ENCODE measurements at places on chromosomes 5 and 9.

DNA sequence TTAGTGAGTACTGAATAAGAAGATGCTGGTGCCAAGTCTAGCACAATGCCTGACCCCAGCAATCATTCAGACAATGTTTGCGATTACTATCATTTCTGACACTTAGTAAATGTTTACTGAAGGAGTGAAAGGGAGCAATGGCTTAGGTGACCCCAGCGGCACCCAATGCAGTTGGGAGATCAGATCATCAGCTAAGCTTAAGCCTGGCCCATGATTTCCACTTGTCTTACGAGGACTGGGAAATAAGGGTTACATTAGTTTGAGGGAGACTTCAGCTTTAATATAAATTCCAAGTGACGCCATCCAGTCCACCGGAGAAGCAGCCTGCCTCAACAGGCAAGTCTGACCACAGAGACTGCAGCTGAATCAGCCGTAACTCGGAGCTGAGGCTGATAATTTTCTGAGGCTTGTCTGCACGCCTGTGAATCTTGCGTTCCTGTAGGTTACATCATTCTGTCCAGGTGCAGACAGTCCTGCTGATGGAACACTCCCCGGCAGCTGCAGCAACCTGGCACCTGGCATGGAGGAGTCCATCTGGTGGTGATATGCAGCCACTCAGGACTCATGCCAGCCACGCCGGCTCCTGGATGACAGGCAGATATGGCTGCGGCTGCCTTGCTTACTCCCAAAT lies 34.9 kb upstream of the FGF1 start:
- DNase-seq, result no peak

DNA sequence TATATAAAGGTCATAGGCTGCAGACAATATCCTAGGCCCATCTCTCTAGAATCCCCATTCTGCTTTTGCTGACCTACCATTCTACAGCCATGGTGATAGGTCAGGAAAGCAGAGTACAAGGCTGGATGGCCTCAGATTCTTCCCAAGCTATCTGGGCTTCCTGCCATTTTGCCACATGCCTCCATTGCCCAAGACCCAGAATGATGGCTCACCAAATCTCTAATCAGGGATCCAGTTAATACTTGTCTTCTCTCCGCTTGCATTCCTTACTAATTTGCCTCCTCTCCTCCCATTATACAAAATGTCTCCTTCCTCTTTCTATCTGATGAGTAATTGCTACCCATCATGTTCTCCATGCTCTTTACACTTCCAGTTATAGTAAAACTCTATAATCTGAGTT lies 22.7 kb upstream of the NDUFS4 start:
- no peak for DNase-seq

DNA sequence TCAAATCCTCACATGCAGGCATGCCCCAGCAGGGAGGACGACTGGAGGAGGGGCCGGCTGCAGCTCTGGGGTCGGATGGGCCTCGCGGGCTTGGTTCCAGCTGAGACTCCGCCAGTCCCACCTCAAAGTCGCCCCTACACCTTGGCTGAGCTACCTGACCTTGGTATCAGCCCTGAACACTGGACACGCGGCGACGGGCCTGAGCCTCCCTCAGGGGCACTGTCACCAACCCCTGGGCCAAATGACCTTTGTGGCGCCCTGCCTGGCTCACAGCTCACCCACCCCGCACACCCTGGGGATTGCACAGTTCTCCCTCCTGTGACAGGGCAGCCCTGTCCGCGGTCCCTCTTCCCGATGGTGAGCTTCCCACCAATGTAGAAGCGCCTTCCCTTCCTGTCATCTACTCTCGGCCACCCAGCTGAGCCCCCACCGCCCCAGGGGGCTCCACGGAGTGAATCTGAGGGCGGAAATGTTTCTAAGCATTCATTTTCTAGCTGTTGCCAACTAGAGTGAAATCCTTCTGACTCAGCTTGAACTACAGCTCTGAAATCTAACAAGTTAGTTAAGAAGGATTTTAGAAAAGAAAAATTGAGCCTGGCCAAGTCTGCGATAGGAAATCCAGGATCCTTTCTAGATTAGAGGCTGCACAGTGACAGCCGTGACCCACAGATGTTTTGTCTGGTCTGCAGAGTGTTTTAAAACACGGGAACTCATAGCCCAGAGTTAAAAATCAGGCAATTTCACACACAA lies 138.9 kb upstream of the PHYKPL start:
- no peak for DNase-seq

DNA sequence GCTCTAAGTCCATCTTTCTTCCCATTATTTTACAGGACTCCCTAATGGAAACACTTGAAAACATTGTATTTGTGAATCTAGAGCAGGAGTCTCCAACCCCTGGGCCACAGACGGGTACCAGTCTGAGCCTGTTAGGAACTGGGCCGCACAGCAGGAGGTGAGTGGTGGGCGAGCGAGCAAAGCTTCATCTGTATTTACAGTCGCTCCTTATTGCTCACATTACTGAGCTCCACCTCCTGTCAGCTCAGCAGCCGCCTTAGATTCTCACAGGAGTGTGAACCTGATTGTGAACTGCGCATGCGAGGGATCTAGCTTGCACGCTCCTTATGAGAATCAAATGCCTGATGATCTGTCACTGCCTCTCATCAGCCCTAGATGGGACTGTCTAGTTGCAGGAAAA lies 111.0 kb downstream of the MED27 start:
- no peak for DNase-seq

- no peak for DNase-seq
Observed at GRCh38 chr5:125776656-125777139, 646.5 kb upstream of the GRAMD2B start.

- DNase-seq, result no peak
Observed at GRCh38 chr9:72955571-72955970, 2.7 kb upstream of the ALDH1A1 start.

GRCh38 chr9:126058011-126058531 lies 268.6 kb upstream of the MVB12B start:
- DNase-seq, result no peak

- peak; percentile 50 for DNase-seq
Observed at GRCh38 chr5:94849821-94850736, 231.6 kb downstream of the SLF1 start.

DNA sequence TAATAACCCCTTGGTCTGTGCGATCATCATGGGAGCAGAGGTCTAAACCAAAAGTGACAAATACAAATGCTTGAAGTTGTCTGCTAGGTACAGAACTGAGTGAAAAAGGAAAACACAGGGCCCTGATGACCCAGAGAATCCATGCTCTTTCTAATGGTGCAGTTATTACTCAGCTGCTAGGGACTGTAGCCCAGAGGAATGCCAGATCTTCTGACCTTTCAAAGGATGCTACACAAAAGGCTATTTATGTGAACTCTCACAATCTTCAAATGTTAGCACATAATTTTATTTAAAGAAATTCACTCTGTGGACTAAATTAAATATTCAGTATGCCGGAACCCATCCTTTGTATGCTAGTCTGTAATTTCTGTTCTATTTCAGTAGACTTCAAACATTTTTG lies 79.9 kb downstream of the PRR16 start:
- DNase-seq, result no peak

DNA sequence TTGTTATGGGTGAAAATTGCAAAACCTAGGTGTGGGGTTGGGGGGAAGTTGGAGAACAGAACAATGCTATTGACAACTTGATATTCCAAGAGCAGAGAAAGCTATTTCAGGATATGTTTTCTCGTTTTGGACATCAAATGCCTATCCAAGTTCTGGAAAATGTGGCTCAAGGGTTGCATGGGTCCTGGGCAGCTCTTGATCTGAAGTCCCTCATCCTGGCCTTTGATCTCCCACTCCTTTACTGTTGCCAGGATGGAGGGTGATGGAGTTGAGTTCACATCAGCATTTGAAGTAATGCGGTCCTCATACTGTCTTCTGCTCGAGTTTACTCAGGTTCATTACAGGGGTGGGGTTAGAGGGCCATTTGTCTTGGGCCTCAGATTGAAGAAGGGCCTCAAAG lies 76.9 kb upstream of the RPS23 start:
- no peak for DNase-seq

DNA sequence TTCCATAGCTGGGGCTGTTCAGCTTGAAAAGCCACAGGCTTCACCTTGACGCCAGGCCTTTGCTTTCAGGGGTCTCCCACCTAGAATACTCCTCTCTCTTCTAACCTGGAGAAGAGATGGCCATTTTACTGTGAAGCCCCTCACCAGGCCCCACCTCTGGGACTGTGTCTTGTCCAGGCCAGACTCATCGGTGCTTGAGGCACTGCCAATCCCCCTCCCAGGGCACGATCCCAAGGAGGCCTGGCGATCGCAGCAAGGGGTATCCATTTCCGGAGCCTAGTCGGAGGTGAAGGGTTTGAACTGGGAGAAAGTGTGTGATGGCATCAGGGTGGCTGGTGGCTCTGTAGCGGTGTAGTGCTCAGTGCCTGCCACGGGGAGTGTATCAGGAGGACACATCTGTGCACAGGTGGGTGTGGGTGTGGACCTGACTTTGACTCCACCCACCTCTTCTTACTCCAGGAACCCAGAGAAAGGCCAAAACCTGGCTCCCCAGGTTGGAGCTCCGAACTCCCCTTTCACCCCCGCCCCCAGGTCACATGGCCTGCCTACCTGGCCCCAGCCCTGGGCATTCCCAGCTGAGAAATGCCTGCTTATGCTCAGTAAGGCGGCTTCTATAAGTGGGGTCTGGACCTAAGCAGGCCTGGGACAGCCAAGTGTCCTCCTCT lies 27.4 kb upstream of the ENHO start:
- DNase-seq, result no peak

- DNase-seq, result no peak
Observed at GRCh38 chr5:173319646-173320045, 8.6 kb downstream of the STC2 start.

DNA sequence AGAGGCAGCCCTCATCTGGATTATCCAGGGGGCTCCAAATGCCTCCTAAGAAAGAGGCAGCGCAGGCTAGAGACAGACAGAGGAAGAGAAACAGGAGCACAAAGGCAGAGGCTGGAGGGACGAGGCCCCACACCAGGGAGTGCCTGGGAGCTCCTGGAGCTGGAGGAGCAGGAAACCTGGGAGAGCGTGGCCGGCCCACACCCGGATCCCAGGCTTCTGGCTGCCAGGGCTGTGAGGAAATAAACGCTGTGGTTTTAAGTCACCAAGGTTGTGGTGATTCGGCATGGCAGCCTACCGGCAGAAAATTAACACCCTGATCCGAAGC lies 165.5 kb downstream of the OLFM1 start:
- DNase-seq, result no peak

- DNase-seq, result no peak
Observed at GRCh38 chr9:70283848-70284247, 25.1 kb downstream of the SMC5 start.

DNA sequence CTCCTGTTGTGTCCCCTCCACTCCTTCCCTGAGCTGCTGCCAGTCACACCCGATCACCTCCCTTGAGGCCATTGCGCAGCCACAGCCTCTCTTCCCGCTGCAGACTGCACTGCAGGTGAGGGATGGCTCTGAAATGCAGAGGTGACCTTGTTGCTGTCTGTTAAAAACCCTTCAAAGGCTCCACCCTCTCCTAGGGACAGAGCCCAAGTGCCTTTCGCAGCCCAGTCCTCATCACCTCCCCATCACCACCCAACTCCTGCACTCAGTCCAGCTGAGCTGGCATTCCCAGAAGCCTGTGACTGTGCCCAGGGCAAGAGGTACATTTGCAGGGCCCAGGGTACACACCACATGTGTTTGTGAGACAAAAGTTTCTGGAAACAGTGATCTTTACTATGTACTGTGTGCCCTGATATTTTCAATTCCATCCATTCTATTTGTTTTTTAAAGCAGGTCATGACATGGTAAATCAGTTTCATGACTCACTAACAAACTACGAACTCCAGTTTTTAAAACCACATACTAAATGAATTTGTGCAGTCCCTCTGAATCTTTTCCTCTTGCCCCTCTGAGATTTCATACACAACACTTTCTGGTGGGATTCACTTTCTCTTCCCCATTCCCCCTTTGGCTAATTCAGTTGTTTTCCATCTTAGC lies 73.0 kb upstream of the SPOCK1 start:
- DNase-seq, result no peak

DNA sequence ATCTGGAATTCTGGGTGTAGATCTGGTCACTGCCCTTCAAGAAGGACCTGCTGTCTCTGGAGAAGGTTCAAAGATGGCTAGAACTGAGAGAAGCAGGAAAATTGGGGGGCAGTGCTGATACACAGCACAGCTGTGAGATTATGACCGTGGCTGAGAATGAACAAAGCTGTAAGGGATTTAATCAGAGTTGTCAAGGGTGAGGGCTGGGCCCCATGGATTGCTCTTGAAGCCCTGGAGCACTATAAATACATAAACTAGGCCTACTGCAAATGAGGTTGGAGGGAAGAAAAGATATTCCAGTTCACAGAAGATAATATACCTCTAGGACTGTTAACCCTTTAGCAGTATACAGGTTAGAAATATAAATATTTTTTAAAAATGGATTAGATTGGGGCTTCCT lies 86.3 kb upstream of the KLF9 start:
- no peak for DNase-seq

- no peak for DNase-seq
Observed at GRCh38 chr9:72039532-72039931, 20.9 kb downstream of the C9orf57 start.

GRCh38 chr9:70195456-70195855 lies 63.3 kb upstream of the SMC5 start:
- DNase-seq, result no peak

DNA sequence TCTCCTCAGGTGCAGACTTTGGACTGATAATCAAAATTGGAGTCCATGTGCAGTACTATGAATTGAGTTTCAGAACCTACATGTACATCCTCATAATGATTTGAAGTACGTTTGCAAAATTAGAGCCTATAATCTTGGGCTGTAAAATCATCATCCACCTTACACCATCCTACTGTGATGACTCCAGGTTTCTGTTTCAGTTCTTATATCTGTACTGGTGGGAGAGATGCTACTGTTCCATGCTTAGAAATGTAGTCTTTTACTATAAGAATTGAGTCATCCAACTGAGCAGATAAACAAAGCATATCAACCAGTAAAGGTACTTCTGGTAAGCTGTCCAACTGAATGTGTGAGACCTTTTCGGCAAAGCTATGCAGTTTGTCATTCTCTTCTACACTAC lies 586.3 kb upstream of the FAM174A start:
- DNase-seq, result no peak

DNA sequence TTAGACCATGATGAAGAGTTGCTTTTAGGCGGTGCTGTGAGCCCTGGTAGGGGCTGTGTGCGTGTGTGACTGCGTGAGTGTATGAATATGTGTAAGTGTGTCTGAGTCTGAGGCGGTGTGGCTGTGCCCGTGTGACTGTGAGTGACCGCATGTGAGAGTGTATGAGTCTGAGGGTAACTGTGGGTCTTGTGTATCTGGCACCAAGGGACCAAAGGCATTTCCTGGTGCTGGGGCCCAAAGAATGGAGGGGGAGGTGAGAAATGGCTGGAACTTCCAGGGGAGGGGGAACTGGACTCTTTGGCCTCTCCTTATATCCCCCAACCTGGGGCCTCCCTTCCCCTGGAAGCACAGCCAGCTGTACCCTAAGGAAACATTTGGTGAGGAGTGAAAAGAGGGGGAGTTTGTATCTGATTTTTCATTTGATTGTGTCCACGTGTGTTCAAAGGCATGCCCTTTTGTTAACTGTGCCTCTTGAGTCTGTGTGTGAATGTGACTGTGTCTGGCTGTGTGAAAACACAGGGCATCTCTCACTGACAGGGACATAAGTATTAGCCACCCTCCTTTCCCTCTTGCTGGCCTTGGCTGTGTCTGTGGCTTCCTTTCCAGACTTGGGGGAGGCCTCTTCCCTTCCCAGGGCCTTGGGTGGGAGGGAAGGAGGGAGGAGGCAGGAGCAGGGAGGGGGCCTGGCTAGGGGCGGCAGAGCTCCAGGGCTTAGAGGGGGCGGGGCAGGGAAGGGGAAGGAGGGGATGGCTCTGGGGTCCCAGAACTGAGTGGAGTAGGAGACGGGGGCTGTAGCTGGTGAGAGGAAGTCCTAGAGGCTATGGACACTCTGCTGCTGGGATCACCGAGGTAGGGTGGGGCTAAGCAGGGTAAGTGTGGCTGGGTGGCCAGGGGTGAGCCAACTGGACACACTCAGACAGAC lies 1.4 kb downstream of the IL11RA start:
- no peak for DNase-seq
